Fibroblast of skin of right quadriceps (primary cell): ENCODE measurements at places on chromosomes 1 and 21.

DNA sequence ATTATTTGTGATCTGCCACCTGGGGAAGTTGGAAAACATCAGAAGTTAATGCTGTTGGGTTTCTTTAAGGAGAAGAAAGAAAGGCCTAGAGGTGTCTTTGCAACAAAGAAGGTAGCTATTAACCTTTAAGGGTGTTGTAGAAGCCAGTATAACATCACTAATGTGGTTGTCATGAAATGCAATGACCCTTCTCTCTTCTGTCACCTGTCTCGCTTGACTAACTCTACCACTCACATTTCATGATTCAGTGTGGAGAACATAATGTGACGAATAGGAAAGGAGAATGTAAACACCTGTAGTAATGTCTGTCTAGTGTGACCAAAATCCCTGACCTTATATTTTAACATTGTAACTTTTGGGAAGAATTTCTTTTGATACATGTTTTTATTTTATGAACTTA lies 211.7 kb upstream of the UBE2U start:
- no peak for DNase-seq

DNA sequence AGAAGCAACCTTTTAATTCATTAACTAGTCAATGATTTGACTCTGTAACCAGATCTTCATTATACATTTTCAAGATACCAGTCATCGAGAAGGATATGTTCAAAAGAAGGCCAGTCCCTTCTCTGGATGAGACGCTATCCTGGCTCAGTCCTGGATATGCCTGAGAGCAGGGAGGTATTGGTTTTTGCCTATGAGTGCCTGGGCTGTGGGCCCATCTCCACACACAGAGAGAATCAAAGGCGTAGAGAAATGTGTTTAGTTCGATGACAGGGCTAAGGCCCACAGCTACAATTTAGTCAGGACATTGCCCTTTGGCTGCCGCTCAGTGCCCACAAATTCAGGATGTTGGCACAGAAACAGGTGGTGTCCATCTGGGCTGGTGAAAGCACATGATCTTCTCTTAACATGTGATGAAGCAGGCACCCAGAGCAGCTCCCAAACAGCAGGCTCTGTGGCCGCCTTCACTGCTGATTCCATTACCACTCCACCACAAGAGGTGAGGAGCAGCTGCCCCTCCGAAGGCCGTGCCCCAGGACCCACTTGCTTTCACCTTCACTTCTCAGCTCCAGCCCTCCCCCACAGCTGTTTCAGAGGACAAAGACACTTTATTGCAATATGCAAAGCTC lies 24.7 kb downstream of the ACKR1 start:
- DNase-seq, result no peak

- peak; percentile 82 for DNase-seq
Observed at GRCh38 chr21:26962621-26963181, 4.2 kb downstream of the ADAMTS5 start.

- DNase-seq, result no peak
Observed at GRCh38 chr1:201859424-201859823, 29.3 kb upstream of the SHISA4 start.

GRCh38 chr1:176022574-176022973 lies 184.5 kb downstream of the COP1 start:
- no peak for DNase-seq

DNA sequence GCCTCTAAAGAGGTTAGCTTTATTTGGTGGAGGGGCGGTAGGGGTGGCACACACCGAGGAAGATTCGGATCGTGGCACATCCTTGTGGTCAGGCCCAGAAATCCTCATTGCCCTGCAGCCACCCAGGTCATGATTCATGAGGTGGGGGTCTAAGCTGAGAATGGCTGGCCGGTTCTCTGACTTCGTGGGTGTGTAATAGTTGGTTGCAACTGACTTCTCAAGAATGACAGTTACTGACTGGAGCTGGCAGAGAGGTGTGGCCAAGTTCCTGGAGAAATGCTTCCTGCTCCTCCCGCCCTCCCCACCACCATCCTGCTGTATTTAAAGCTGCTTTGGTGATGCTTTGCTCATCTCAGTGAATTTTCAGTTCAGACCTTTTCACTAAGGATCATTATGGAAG lies 198.6 kb downstream of the KIF26B start:
- DNase-seq, result no peak

DNA sequence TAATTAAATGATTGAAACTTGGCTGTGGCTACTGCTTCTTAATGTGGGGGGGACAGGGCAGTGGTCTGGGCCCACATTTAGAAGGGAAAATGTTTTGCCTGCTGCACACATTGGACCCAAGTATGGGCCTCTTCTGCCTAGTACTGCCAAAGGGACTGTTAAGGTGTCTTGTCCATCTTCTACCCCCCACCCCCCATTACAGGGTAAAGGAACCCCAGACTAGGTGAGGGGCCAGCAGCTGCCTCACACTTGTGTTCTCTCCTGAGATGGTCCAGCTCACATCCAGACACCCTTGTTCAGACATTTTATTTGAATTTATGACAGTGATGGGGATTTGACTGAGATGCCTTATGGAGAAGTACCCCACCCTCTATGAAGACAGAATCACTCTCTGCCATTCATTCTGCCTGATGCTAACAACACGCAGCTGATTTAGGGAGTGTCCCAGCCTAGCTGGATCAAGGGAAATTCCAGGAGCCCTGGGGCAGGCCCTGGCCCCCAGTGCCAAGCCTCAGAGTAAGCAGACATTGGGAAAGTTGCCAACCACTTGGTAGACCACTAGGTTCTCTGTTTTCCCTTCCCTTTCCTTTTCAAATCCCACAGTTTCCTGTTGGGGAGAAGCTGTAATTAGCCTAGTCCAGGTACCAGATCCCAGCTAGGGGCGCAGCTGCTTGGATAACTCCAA lies 42.1 kb downstream of the YARS1 start:
- peak; percentile 66 for DNase-seq

GRCh38 chr1:15500184-15501178 lies 23.5 kb downstream of the CASP9 start:
- DNase-seq, result no peak

DNA sequence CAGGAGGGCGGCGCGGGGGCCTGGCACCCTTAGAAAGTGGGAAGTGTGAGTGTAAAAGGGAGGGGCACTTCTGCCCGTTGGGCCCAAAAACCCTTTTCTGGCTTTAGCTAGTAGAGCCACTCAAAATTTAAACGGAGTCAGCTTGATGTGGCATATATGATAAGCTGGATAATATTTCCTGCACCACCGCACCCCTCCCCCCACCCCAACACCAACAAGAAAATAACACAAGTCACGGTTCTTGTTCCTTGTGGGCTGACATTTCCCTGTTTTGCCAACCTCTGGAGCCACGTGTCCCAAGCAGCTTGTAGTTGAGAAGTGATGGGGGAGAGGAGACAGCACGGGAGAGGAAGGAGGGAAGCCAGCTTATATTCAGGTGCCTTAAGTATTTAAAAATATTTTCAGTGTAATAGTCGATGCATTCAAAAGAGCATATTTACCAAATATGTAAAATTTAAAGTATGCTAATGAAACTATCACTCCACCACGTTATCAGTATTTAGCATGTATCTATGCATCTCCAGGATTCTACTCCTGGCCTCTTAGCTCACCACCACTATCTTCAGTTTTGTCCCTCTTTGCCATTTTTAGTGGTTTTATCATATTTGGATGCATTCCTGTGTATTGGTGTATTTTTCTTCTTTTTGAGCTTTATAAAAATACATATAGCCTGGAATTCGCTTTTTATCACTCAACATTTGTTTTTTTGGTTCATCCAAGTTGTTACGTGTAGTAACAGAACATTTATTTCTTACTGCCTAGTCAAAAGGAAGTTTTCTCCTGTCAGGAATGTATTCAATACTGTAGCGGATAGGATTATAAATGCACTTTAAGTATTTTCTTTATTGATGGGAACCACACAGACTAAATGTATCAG lies 773 bp upstream of the DDX59 start:
- peak; percentile 69 for DNase-seq

- DNase-seq, result no peak
Observed at GRCh38 chr1:243725075-243725474, 125.0 kb downstream of the AKT3 start.

DNA sequence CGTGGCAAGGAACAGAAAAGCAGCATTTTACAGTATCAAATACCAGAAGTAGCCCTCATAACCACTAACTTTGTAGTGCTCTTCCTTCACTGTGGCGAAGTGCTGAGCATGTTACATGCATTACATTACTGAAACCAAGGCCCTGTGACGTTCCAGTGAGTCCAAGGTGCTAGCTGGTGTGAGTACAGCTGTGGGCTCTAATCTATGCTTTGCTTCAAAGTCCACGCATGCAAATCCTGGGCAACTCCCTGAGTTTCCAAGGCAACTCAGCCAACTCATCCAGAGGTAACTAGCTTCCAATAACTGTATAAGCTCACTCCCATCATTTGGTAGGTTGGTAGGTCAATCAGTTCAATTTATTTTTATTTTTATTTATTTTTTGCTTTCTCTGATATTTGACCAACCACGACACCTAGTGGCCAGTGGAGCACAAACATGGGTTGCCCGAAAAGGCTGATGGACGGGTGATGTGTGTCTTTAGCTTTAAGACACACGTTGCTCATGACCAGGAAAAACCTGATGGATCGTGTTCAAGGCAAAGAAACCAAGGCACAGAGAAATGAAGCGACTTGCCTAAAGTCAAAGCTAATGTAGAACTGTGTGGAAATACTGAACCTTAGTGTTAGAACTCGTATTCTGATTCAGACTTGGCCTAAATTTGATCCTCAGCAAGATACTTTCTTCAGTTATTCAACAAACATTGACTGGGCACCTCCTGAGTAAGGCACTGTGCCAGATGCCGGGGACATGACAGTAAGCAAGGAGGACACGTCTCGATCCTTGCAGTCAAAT lies 73.0 kb downstream of the GNG12 start:
- peak; percentile 51 for DNase-seq

- no peak for DNase-seq
Observed at GRCh38 chr1:176854758-176855745, 309.5 kb downstream of the ASTN1 start.

DNA sequence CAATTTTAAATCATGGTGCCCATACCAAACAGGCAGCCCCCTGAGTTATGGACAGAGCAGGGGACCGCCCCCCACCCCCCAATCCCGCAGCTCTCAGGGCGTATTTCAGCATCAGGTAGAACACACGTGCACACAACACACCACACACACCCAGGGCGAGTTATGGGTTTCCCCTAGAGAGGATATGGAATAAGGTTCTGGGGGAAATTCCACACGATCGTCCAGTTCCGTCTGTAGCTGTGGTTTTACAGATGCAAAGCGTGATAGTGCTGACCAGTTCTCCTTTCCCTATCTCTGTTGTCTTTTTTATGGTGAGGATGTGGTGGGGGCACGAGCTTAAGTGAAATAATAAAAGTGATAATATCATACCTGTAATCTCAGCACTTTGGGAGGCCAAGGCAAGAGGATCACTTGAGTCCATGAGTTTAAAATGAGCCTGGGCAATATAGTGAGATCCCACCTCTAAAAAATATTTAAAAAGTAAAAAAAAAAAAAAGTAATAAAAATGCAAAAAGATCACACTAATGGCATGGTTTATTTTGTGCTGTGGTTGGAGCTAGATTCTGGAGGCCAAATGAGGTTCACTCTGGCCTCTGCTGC lies 25.1 kb downstream of the C2CD2 start:
- no peak for DNase-seq

- DNase-seq, result peak; percentile 40
Observed at GRCh38 chr1:57854436-57854835, 430.6 kb upstream of the DAB1 start.

DNA sequence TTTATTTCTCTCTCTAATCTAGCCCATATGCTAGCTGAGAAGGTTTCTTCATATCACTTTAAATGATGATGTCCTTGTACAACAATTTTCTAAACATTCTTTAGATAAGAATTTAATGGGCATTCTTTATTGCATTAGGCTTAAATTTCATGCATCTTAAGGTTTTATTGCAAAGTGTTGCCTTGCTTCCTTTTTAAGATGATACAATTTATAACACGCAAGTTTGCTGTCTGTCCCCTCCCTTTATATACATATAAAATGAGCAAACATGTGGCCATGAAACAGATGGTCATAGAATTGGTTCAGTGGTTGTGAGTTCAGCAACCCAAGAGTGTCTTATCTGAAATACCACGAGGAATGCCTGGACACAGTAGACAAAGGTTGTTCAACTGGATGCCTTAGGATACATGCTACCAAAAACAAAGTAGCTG lies 12.1 kb downstream of the NBPF3 start:
- peak; percentile 63 for DNase-seq

GRCh38 chr1:11740258-11741192 lies 4.6 kb downstream of the AGTRAP start:
- DNase-seq, result no peak

GRCh38 chr1:161935264-161935663 lies 88.4 kb downstream of the OLFML2B start:
- DNase-seq, result no peak

DNA sequence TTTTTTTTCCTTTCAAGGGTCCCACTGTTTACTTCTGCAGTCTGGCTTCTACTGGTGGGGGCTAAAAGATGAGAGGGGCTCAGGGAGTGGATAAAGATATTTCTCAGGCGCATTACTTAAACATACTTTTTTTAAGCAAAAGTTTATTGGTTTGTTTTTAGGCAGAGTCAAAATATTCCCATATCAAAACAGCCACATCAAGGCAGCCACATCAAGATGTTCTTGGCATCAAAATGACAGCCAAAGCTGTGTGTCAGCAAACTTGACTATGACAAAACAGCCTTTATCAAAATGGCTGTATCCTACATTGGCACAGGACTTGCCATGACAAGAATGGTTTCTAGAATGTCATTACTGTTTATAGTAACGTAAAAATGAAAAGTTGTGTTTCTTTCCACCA lies 22.1 kb upstream of the RASAL2 start:
- DNase-seq, result no peak

GRCh38 chr1:228745497-228745896 lies 10.2 kb downstream of the RHOU start:
- no peak for DNase-seq

DNA sequence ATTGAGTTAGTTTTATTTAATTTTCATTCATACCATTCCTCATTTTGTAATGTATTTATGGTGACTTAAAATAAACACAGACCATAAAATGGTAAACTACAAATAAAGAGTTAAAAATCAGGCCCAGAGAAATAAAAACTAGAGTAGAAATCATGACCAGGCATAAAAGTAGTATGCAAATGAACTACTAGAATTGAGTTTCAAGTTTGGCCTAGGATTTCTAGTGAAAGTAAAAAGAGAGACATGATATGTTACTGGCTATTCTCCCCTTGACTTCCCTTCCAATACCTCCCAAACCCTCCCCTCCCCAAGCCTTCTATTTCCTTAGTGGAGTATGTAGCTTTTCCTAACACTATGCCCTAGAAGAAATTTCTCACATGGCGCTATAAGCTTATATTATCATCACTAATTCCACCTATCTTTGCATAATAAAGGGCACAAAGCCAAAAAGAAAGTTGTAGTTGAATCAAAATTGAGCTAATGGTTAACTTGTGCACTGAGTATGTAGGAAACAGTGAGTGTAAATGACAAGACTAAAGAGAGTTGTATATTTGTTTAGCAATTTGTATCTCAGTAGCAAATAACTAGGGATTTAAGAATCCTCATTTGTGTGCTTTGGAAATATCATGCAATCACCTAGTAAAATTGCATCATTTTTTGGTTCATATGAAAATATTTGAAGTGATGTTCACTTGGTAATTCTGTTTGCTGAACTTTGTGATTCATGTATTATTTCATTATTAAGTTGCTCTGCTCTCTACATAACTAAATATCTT lies 29.7 kb upstream of the CDC14A start:
- peak; percentile 70 for DNase-seq
